Activated CD4-positive, alpha-beta T cell treated with anti-CD3 and anti-CD28 coated beads for 24 hours (primary cell): ENCODE measurements at places on chromosomes 6 and 20.

DNA sequence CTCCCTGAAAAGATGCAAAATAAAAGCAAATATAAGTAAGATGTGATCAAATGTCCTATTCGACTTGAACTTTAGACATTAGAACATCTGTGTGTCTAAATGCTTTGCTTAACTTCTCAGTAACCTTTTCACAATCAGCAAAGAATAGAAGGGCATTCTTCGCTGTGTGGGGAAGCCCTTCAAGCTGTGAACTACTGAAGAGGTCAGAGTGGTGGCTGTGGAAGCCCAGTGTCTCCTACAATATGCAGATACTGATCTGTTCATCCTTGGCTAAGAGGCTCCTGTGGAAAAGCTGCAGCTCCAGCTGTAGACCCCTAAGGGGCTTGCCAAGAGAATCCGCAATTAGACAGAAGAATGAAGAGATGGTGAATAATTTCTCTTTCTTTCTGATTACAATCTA is 400.3 kb upstream of the SASH1 start:
- DNase-seq, result no peak

- no peak for DNase-seq
Measured at GRCh38 chr6:76942203-76942966, 520.9 kb downstream of the HTR1B start.

- DNase-seq, result no peak
Measured at GRCh38 chr6:21133901-21134300, 459.6 kb upstream of the SOX4 start.

DNA sequence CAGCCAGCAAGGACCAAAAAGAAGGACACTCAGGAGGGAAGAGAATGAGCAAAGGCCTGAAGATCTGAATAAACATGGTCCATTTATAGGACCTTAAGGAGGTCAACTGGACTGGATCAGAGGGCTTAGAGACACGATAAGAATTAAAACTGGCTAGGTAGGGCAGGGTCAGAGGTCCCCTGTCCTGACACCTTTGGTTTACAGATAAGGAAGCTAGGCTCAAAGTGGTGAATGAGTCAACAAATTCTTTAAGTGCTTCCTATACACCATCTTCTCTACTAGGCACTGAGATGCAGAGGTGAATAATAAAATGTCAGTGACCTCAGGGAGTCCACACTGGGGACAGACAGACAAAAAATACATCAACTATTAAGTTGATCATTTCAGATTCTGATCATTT is 70.3 kb downstream of the HIVEP2 start:
- no peak for DNase-seq

DNA sequence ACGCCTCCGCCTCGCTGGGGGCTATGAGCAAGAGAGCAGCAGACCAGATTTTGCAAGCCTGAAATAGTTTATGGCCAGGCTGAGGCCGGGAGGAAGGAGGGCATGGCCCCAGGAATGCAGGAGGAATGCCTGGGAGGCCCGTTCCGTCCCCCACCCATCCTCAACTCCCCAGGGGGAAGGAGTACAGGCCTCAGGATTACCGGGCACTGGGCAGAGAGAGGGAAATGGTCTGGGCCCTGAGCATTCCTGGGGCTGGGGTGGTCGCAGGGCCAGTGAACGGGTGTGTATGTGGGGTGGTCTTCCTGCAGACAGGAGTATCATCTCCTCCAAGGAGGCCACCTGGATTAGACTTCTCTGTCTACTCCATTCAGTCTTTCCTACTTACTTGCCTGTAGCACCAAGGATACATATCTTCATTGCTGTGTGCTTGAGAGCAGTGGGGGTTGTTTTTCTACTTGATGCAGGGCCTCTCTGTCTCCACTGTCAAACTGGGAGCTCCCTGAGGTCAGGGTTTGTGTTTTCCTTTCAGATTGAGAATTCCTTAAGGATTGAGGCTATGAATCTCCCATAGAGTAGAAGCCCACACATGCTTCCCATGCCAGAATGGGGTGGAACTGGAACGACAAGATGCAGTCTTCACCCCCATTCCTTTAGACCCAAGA is 81.3 kb downstream of the VEGFA start:
- DNase-seq, result no peak

DNA sequence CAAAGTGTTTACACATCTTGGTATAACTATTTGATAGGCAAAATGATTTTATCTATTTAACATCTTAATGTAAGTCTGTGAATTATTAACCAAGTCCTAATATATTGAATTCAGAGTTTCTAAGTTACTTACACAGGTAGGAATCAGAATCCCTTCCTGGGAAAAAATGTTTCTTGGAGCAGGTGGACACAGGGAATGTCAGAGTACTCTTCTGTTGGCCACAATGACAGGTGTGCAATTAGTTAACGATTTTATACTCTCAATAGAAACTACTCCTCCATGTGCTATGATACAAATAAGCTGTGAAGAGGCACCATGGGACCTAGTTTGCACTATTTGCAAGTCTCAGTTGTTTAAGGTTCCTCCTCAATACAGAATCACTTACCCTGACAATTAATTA is 821 bp upstream of the TAAR5 start:
- no peak for DNase-seq

GRCh38 chr6:157956171-157956730 is 25.4 kb upstream of the SYNJ2 start:
- DNase-seq, result no peak

- no peak for DNase-seq
Measured at GRCh38 chr6:89970609-89971337, 76.5 kb downstream of the GJA10 start.

DNA sequence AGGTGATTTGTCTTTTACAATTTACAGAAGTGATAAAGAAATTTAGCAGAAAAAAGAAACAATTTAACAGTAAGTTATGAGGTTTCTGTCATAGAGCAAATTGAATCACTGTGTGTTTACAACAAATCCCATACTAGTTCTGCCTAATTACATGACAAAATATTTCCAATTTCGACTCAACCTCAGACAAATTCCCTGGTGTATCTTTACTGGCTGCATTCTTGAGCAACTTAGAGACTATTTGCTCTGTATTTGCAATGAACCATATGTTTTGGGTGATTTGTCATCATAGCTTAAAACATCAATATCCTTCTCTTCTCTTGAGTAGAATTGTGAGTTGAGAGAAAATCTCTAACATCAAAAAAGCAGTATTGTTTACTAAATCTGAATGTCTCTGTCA is 128.7 kb downstream of the SIM1 start:
- DNase-seq, result no peak

DNA sequence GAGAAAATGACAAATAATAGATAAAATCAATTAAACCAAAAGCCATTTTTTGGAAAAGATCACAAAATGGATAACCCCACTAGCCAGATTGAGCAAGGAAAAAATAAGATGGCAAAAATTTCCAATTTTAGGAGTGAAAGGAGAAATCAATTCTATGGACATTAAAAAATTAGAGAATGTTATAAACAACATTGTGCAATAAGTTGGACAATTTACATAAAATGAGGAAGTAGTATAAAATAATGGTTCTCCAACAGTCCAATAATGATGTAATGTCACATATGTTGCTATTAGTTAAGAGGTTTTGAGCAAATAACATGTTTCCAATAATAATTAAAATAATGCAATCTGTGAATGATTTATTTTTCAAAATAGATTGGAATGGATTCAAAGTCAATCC is 3.1 kb upstream of the SNAP91 start:
- DNase-seq, result no peak

GRCh38 chr6:5632348-5632935 is 371.1 kb downstream of the FARS2 start:
- no peak for DNase-seq

- DNase-seq, result peak; percentile 24
Measured at GRCh38 chr20:33933469-33933909, 60.2 kb upstream of the RALY start.

- no peak for DNase-seq
Measured at GRCh38 chr20:17161673-17162481, 65.0 kb upstream of the PCSK2 start.

DNA sequence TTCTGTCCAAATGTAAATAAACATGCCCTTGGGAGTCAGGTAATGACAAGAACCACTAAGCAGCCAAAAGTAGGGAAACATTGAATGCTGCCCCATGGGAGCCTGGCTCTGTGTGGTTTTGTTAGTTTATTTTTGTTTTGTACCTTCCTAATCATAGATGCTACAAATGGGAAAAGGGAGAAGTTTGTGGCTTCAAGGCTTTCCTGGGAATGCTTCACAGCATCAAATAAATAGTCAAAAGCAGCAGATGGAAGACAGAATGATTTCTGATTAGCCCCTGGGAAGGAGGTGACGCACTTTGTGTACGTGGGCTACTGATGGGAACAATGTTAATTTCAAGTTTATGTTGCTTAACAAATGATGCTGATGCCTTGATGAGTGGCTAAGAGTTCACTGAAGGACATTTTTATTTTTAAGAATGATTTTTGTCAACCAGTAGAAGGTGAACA is 532.7 kb downstream of the BCKDHB start:
- no peak for DNase-seq

DNA sequence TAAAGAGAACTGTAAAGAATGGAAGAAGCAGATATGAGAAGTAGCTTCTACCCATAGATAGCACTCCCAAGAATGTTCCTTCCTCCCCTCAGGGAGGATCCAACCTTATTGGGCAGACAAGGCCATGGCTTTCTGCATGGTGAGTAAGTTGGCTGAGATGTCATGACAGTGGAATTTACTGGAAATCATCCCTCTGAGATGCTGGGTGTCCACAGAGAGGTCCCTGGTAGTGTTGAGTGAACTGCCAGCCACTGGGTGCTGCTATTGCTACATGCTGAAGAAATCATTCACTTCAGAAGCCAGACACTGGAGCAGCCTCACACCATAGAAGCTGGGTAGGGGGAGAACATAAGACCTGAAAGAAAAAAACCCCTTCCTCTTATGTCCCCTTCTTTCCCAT is 46.4 kb upstream of the FERMT1 start:
- DNase-seq, result no peak

DNA sequence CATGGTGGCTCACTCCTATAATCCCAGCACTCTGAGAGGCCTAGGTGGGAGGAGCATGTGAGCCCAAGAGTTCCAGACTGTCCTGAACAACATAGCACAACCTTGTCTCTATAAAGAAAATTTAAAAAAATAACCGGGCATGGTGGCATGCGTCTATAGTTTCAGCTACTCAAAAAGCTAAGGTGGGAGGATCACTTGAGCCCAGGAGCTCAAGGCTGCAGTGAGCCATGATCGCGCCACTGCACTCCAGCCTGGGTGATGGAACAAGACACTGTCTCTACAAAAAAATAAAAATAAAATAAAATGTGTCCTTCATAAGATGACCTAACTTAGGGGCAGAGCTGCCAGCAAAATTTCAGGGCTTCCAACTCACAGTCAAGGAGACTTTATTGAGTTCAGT is 12.6 kb downstream of the ID4 start:
- DNase-seq, result no peak

- no peak for DNase-seq
Measured at GRCh38 chr6:36248980-36249379, 20.9 kb upstream of the PNPLA1 start.

GRCh38 chr6:122752459-122752858 is 27.1 kb upstream of the FABP7 start:
- DNase-seq, result no peak

DNA sequence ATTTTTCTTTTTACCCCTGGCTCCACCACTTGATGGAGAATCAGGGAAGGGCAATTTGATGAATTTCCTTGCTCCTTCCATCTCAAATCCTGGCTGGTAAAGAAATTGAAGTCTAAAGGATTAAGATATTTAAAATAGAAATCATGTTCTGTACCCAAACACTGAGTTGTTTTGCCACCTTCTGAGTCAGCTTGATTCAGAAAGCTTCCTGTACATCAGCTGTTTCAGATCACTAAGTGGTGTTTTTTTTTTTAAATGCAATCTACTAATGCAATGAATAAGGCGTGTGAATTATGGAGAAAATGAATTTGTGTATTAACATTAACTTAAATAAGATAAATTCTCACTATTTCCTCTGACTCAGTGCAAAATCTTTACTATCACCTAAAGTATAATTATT is 11.5 kb upstream of the POPDC3 start:
- no peak for DNase-seq

DNA sequence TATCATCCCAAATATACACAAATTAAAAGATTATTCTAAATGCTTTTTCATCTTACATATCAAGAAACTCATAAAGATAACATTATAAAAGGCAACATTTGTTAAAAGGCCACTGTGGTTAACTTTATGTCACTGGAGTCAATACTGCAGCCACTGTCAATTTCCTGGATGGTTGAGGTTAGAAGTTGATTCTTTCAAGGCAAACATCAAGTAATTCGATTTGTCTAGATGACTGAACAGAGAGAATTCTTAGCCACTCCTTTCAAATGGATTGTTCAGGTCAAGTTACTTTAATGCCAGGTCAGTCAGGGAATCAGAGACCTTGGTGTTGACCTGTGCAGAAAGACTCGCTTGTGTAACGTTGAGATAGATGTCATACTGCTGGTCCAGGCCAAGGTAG is 44.4 kb upstream of the SIM1 start:
- DNase-seq, result no peak

GRCh38 chr6:3911614-3912336 is 62.6 kb downstream of the FAM50B start:
- no peak for DNase-seq

DNA sequence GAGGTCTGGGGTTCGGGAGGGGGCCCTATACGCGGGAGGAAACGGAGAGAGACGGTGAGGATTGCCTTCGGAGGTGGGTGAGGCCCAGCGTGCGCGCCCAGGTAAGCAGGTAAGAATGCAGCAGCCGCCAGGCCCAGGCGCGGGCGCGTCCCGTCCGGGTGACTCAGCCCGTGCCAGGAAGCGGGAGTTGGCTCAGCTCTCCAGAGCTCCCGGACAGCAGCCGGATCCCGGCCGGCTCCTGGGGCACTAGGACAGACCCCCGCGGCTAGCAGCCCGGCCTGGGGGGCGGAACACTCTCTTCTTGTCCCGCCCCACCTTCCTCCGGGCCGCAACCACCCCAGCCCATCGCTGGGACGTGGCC is 1.5 kb upstream of the MDFI start:
- no peak for DNase-seq
